ENCODE measurements at places on chromosomes 16 and 17. TPM values are rescaled to one million over a fixed set of nuclear protein-coding genes. Genes with fewer than 3 reads are reported as not detected.
A peak's percentile ranks its signal among the peaks of the same experiment; 100 is the strongest.

GRCh38 chr17:27218719-27219488, 75.0 kb upstream of the WSB1 start:
- no peak for DNase-seq

GRCh38 chr16:19228575-19228974, 57.0 kb upstream of the CLEC19A start:
- DNase-seq, result no peak

GRCh38 chr16:48383877-48384519, 1.2 kb downstream of the SIAH1 start:
- no peak for DNase-seq

GRCh38 chr16:66390346-66391108, 24.0 kb downstream of the CDH5 start:
- DNase-seq, result no peak

DNA sequence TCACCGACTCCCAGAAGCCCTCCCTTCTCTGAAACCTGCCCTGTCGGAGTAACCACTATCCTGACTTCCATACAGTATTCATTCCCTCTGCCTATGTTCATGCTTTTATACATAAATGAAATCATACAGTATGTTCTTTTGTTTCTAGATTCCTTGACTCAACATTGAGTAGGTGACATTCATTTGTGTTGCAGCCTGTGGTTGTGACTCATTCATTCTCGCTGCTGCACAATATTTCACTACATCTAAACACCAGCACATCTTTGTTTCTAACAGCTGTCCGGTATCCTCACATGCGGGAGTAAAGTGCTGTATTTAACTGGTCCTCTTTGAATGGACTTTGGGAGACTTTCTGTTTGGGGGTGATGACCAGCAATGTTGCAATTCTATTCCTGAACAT, 135.0 kb upstream of the FOXF1 start:
- no peak for DNase-seq

DNA sequence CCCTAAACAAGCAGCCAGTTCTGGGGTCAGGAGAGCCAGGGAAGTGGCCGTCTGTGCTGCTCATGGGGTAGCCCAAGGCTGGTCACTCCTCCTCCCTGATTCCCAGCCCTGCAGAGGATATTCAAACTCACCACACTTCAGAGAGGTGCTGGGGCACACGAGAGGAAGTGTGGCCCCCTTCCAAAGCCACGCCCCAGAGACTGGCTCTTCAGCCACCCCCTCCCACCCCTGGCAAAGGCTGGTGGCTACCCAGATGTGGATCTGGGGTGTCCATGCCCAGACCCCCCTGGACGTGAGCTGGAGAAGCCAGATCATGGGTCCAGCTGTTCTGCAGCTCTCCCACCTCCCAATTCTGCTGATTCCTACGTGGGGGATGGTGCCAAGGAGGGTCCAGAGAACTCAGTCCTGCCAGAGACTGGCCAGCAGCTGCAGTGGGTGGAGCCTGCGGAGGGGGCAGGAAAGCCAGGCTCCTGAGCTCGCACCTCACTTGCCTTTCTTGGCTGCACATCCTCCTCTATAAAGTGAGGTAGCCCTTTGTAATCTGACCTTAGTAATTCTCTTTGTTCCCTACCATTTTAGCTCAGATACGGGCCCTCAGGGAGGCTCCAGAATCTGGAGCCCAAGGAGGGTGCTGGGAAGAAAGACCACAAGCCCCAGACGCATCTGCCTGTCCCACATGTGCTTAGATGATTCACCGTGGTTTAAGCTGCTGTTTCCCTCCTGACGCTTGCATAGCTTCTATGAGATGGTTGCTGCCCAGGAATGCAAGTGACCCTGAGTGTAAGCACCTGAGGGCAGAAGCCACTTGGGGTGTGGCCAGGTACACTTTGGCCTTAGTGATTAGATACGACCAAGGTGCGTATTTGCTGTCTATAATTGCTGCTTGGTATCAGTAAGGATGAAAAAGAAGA, 15.3 kb downstream of the SDK2 start:
- no peak for DNase-seq

DNA sequence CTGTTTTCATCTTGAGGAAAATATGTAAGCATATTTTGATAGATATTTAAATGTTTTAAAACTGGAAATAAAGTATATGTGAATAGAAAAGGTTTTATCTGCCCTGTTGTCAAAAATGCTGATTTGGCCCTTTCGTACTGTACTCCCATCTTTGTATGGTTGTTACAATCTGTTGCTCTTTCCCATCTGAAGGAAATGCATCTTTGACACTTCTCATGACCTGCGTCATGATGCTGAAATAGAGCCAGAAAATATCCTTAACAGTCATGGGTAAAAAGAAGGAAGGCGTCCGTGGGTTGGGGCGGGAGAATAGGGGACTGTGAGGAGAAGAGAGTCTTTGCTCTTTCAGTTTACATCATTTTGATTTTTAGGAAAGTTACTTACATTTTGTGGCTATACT, 327.7 kb downstream of the BCAS3 start:
- no peak for DNase-seq

- DNase-seq, result no peak
These were observed 26.6 kb downstream of the LIG3 start for GRCh38 chr17:35006961-35007360.

- DNase-seq, result no peak
These were observed 25.6 kb downstream of the ITGB3 start for GRCh38 chr17:47279062-47279801.

- DNase-seq, result no peak
These were observed 375.0 kb upstream of the EEF2KMT start for GRCh38 chr16:5472552-5472951.

- no peak for DNase-seq
These were observed 14.3 kb downstream of the ZNHIT3 start for GRCh38 chr17:36500745-36501225.

GRCh38 chr17:45149669-45150664, 1.7 kb downstream of the HEXIM1 start:
- DNase-seq, result no peak

DNA sequence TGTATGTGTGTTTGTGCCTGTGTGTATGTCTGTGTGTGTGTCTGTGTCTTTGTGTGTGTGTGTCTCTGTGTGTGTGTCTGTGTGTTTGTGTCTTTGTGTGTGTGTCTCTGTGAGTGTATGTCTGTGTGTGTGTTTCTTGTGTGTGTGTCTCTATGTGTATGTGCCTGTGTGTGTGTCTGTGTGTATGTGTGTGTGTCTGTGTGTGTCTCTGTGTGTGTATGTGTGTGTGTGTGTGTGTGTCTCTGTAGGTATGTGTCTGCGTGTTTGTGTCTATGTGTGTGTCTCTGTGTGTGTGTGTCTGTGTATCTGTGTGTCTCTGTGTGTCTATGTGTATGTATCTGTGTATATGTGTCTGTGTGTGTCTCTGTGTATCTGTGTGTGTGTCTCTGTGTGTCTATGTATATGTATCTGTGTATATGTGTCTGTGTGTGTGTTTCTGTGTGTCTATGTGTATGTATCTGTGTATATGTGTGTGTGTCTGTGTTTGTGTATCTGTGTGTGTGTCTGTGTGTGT, 70.2 kb downstream of the USP43 start:
- no peak for DNase-seq

DNA sequence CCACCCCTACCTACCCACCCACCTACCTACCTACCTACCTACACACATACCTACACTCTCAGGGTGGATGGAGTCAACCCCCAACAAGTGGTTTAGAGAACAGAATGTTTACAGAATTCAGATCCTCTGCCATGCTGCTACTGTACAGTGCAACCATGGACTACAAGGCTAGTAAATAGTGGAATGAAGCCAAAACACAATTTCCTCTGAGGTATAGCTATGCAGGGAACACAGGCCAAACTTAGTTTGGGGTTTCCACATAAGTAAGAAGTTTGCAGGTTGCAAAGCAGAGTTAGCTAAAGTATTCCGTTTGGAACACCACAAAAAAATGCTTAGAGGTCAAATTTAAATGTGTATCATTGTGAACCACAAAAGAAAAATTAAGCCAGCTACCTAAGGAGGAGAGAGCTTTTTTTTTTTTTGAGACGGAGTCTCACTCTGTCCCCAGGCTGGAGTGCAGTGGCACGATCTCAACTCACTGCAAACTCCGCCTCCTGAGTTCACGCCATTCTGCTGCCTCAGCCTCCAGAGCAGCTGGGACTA, 2.7 kb upstream of the AP1G1 start:
- DNase-seq, result peak; percentile 88

Gene KRTAP9-4
- not detected for total RNA-seq

Gene UNC13D
- 245 TPM for total RNA-seq

Gene CCL18
- not detected for total RNA-seq

Gene OTOP2
- total RNA-seq, result not detected

Gene SPNS3
- total RNA-seq, result 65.4 TPM

Gene LPO
- under 0.01 TPM for total RNA-seq

All from hematopoietic multipotent progenitor cell (in vitro differentiated cells).